Tibial artery (tissue), 4 donors: ENCODE measurements at places on chromosomes 3 and 15.

- no peak for DNase-seq
These were observed 88.2 kb upstream of the STT3B start for GRCh38 chr3:31444220-31445142.

DNA sequence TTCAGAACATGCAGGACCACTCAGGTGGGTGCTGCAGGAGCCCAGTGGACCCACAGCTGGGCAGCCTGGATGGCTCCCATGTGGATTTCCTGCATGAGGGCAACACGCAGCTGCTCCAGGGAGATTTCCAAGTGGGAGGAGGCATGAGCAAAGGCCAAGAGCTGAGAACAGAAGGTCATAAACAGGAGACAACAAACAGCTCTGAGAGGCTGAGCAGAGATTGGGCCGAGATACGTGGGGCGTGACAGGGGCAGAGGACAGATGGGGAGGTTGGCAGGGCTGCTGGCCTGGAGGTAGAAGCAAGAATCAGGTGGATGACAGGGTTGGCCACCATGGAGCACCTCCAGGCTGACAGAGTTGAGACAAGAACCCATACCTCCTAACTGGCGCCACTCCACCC, 2.9 kb downstream of the PHGR1 start:
- DNase-seq = no peak

DNA sequence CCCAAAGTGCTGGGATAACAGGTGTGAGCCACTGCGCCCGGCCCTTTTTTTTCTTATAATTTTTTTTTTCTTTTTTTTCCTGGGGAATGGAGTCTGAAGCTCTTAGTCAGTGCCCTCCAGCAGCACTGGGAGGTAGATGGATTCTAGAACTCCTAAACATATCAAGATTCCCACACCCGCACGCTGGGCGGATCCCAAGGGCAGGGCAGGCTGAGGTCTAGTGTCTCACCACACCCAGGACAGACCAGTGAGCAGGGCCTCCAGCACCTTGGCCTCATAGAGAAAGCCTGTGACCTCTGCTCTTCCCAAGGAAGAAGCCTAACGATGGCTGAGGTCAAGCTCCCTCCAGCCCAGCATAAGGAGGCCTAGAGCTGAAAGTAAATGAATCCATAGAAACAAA, 153.7 kb upstream of the MEF2A start:
- DNase-seq = no peak

DNA sequence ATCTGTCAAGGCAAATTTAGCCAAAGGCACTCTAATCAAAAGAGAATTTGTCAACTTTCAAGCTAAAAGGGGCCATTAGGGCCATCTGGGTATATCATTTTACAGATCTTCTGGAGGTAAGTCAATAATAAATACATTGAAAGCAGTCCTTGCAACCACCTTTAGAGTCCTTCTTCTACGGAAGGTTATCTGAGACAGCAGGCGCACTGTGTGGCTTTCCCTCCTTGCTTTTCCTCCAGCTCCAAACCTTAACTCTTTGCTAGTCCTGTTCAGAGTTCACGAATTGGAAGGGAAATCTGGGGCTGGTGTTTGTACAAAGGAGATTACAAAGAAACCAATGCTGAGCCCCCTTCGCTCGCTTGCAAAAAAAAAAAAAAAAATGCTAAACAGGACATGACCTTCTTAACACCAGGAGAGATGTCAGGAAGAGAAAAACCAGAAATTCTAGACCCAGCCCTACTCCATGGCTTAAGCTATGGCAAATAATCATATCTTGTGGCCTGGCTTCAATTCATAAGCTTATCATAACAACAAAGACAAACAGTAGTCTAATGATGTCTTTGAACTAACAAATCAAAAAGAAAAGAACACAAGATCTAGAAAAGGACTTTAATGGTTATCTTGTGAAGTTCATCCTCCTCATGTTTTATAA, 215.7 kb downstream of the STT3B start:
- DNase-seq = no peak

DNA sequence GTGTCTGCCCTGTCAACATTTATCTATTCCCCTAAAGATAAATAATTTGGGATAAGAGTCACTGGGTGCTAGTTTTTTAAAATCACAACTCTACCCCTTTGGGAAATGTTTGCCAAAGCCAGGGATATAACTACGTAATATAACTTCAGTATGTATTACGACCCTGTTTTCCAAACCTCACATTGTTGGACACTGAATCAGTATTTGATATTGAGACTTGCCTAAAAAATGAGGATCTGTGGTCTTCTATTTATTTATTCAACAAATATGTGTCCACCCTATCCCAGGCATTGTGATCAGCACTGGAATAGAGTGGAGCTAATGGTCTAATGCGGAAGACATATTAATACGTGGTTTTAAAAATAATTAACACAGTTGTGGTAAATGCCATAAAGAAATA, 4.5 kb upstream of the MGA start:
- DNase-seq = no peak

DNA sequence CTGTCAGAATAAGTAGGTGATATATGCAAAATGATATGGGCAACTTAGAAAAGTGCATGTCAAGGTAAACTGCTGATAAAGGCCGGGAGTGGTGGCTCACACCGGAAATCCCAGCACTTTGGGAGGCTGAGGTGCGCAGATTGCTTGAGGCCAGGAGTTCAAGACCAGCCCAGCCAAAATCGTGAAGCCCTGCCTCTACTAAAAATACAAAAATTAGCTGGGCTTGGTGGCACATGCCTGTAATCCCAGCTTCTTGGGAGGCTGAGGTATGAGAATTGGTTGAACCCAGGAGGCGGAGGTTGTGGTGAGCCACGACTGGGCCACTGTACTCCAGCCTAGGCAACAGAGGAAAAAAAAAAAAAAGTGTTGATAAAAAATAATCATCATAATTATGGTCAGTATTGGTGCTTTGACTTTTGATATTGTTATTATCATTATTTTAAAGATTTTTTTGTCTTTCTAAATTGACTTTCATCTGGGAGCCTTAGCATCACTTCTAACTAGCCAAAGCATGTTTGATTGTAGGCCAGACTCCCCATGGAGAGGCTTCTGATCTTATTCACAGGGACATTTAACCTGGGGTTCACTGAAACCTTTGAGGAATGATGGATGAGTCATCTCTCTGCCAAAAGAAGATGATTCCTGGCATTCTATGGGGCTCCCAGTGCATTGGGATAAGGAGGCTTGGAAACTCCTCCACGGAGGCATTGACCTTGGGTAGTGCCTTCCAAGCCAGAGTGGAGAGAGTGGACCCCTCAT, 5.6 kb downstream of the ZBTB38 start:
- DNase-seq = no peak
